Body of pancreas (tissue), 4 donors: ENCODE measurements at places on chromosomes 11 and 22.

GRCh38 chr11:69210310-69211035, 54.7 kb downstream of the SMIM38 start:
- peak; percentile 30 for DNase-seq

- no peak for DNase-seq
Observed at GRCh38 chr22:22673099-22673498, 28.7 kb downstream of the GGTLC2 start.

DNA sequence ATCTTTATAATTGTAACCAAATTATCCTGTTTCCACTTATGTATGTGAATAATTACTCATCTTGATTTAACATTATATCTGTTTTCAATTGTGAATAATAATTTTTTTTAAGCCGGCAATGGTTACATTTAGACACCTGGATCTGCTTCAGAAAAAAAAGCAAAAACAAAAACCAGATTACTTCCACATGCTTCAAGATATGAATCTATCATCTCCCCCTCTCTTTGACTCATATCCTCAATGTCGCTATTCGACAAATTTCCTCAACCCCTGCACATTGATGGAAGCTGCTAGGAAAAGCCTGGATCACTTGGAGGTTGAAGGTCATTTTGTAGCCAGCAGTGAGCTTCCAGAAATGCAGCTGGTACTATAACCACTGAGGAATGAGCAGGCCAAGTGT, 42.7 kb downstream of the SLC1A2 start:
- no peak for DNase-seq

- DNase-seq, result peak; percentile 29
Observed at GRCh38 chr11:118156531-118157185, 4.0 kb upstream of the SCN4B start.

DNA sequence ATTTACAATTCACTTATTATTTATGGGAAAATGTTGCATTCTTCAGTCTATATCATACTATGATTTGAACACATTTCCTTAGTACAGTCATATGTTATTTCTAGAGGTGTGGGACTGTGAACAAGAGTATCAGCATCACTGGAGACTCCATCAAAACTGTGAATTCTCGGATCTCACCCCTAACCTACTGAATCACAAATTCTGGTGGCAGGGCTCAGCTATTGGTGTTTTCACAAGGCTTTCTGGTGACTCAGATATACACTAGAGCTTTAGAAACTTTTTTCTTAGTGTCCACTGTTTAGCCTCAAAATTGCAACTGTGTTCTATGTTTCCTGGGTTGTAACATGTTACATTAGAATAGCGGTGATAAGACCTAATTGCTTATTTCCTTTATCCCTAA, 352.9 kb upstream of the DDI1 start:
- no peak for DNase-seq

- DNase-seq, result no peak
Observed at GRCh38 chr11:9693801-9694553, 30.1 kb downstream of the SWAP70 start.

- DNase-seq, result no peak
Observed at GRCh38 chr11:2452321-2453012, 7.7 kb downstream of the KCNQ1 start.

GRCh38 chr11:130340671-130341319, 26.1 kb upstream of the ZBTB44 start:
- no peak for DNase-seq

DNA sequence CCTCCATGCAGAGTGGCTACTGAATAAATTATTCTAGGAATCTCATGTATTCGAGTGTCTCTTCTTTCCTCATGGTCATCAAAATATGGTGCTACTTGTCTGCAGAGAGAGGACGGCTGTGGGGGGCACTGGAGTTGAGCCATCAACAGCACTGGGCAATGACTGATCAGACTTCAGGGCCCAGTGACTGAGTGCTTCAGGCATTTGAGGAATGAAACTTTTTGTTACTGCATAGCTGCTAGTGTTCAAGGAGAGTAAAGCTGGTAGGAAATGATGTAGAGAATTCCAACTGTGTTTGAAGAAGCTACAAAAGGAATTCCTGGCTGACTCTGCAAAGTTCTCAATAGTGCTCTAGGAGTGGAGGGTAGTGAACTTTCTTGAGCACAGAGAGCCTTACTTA, 277.7 kb downstream of the CADM1 start:
- no peak for DNase-seq

DNA sequence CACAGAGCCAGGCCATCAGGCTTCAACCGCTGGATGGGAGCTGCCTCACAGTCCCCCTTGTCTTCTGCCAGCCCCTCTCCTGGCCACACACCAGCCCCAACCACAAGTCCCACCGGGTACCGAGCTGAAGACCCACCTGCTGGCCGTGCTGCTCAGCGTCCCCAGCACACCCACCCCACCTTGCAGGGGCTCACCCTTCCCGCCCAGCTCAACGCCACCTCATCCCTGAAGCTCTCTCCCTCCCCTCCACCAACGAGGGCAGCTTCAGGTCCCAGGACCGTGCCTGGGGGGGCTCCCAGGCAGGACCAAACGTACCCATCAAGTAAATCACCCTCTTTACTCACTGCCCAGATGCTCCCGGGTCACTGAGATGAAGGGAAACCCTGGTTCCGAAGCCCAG, 141.0 kb downstream of the CRYBB2 start:
- no peak for DNase-seq

DNA sequence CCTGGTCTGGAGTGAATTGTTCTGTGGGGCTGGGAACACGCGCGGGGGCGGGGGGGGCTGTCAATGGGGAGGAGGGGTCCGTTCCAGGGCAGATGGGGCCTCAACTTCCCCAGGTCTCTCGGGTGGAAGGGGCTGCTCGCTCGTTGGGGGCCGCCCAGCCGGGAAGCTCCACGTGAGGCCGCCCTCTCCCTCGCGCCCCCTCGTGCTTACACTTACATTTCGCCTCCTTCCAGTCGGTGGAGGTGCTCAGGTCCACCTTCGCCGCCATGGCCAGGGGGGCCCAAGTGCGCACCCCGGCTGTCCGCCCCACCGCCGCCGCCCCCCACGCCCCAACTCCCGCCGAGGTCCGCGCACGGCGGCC, 452 bp downstream of the MACROD1 start:
- no peak for DNase-seq

DNA sequence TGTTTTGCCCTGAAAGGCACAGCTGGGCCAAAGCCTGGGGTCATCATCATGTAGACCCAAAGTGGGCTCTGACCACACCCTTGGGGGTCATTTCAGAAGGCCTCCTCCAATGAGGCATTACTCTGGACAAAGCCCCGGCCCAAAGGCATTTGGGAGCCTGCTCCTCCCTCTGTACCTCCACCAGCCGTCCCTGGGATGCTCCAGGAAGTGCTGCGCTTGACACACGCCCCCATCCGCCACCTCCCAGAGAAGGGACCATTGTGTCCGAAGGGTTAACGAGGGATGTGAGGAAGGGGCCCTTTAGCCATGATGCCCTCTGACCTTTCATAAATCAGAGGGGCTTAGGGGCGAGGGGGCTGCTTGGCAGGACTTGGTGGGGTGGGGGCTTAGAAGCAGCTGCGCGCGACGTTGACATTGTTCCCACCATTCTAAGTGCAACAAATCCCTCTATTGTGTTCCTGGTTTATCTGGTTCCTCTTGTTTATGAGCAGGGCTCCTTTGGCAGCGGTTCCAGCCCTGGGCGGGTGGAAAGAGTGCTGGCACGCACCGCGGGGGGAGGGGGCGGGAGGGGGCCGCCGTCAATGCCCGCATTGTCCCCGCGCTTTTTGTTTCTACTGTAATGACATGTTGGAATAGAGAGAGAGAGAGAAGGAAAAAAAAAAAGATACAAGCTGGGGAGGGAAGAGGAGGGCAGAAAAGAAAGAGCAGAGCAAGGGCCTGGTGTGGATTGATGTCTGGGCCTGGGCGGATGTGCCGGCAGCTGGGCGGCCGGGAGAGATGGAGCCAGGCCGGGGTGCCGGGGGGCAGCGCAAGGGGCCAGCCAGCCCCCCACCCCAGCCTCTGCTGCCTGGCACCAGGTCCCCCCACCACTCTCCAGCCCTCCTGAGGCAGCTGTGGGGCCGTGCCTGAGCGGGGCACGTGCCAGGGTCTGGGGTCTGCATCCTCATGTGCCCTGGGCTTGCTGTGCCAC, 32.1 kb upstream of the SOX10 start:
- DNase-seq, result peak; percentile 80

DNA sequence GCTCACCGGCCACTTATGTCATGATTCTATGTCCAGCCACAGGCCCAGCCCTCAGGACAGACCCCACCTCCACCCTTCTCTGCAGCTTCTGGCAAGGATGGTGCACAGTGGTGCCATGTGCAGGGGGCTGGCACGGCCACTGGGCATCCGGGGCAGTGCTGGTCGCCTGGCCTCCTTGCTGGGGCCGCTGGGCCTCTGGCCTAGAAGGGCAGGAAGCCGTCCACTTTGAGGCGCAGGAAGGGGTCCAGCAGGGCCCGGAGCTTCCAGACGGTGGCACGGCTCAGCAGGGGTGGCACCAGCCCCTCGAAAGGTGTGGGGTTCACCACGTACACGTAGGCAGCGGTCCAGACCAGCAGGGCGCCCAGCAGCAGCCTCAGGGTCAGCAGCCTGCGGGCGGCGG, 2.4 kb downstream of the CCDC188 start:
- DNase-seq, result no peak

DNA sequence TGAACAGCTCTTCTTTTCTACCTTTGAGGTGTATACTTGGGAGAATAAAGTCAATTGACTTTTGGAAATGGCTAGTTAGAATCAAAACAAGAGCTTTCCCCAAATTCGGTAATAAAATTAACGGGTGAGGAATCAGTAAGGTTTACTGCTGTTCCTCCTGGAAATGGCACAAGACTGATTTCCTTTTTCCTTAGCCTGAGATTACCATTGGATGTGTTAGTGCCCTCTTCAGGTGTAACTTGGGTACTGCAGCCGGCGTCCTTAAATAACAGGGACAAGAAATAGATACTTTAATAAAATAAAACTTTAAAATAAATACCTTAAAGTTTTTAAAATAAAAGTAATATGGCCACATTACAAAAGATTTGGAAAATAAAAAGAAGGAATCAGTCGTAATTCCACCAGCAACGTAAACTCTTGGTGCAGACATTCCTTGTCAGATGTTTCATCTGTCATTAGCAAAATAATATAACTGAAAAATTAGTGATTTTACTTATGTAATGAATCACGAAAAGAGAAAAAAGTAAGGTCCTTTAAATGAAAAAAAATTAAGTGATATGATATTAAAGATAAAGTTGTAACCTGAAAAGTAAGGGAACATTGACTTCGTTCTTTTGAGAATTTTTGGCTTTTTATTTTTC, 29.7 kb downstream of the ZFTA start:
- peak; percentile 79 for DNase-seq

DNA sequence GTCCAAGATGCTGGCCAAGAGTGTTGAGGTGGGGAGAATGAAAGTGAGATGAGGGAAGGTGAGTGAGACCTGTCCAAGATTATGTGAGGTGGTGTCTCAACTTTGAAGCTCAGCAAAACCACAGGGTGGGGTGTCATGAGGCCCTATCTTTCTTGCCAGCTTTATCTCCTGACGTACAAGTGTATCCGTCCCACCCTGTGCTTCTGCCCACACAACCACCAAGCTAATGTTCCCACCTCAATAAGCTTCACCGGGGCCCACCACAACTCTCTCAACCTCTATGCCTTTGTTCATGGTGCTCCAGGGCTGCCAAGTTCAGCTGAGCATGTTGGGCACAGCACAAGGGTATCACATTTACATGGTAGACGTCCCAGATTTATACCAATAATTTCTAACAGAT, 7.1 kb upstream of the TPST2 start:
- no peak for DNase-seq

DNA sequence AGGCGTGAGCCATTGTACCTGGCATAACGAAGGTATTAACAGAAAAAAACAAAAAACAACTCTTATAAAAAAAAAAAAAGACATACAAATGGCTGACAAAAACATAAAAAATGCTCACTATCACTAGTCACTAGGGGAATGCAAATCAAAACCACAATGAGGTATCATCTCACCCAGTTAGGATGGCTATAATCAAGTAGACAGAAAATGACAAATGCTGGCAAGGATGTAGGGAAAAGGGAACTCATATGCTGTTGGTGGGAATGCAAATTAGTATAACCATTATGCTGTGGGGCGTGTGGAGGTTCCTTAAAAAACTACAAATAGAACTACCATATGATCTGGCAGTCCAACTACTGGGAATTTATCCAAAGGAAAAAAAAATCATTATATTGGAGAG, 17.0 kb downstream of the THY1 start:
- no peak for DNase-seq

GRCh38 chr11:2552210-2552609, 107.4 kb downstream of the KCNQ1 start:
- no peak for DNase-seq

DNA sequence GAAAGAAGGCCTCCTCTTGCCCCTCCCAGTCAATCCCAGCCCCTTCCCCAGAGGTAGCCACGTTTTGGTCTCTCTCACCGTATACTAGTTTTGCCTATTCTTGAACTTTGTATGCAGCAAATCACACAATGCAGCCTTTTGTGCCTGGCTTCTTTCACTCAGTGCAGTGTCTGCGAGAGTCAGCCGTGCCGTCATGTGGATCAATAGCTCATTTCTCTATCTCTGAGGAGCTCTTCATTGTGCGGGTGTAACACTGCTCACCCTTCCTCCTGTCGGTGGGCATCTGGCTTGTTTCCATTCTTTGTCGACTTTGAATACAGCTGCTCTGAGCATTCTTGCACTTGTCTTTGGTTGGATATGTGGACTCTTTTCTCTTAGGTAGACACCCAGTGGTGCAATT, 146.5 kb downstream of the CACNA1I start:
- DNase-seq, result no peak

DNA sequence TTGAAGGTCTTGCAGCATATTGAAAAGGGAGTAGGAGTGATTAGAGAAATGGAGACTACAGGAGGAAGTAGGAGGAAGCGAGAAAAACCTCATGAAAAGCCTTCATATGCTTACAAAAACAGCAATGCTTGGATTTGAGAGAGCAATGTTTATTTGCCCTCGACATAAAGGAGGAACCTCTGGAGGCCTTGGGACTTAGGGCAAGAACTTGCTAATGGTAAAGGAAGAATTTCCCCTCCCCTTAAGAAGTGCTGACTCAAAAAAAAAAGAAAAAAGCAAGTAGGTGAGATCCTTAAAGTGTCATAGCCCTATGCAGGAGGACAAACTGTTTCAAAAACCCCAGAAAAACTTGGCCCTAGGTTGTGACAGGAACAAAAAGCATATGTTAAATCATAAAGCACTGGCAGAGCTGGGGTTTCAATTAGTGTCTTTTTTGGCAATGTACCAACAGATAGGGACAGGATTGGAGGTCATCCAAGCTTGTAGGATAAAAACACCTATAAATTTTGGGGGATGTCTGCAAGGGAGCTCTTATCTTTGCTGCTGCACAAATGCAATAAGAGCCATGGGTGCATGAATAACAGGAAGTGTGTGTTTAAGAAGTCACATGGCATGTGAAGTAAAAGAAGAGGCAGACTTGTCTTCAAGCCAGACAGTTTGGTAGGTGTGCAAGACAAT, 4.9 kb downstream of the GLYAT start:
- DNase-seq, result no peak

- DNase-seq, result no peak
Observed at GRCh38 chr22:28246397-28246796, 327.3 kb upstream of the PITPNB start.
